ENCODE measurements at places on chromosomes 7 and 10.

DNA sequence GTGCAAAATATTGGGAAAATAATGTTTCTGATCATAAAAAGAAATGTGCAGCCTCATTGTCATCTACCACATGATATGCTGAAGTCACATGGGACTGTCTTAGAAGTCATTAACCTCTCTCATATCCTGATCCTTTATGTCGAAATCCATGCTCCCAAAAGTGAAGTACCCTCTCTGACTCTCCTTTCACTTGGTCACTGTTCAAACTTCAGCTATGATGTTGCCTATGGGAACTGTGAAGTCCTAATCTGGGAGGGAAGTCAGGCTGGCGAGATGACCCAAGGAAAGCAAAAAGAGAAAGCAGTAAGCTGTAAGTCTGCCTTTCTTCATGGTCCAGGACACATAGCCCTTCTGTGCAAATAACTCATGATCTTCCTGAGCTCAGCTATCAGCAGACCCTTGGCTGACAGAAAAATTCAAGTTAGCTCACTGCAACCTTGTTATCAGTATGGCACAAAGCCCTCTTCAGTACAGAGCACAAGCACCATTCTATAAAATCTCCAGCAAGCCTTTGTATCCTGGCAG lies 29.5 kb downstream of the WASL start:
- DNase-seq = no peak

- no peak for DNase-seq
Measured at GRCh38 chr10:83538047-83538446, 601.3 kb upstream of the GHITM start.

DNA sequence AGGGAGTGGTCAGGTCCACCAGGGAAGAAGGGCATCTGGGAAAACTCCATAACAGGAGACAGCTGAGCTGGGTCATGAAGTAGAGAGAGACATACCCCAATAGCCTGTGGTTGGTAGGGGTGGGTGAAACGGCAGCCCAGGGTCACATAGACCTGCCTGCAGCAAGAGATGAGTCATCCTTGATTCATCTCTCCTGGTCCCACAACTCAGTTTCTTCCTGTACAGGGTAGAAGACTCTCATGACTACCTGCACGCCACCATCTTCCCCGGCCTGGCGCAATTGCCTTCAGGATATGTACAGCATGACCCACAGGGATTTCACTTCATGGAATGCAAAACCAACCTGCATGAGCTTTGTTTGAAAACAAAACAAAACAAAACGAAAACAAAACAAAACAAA lies 45.1 kb upstream of the ADAM12 start:
- DNase-seq = no peak

- peak; percentile 49 for DNase-seq
Measured at GRCh38 chr10:80530251-80530650, 7.5 kb upstream of the SH2D4B start.

- DNase-seq = no peak
Measured at GRCh38 chr7:2202901-2203765, 29.6 kb downstream of the MAD1L1 start.

DNA sequence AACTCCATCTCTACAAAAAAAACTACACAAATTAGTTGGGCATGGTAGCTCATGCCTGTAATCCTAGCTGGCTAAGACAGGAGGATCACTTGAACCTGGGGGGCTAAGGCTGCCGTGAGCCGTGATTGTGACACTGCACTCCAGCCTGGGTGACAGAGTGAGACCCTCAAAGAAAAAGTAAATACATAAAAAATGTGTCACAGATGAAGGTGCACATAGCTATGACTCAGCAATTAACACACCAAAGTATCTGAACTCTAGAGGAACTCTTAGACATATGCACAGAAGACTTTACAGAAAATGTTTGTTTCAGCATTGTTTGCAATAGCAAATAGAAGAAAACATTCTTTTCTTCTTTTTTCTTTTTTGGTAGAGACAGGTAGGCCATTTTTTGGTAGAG lies 8.3 kb downstream of the C10orf62 start:
- DNase-seq = no peak

GRCh38 chr7:88012086-88012485 lies 78.0 kb downstream of the ADAM22 start:
- DNase-seq = no peak

GRCh38 chr10:113612154-113612553 lies 51.7 kb downstream of the NRAP start:
- peak; percentile 71 for DNase-seq

- no peak for DNase-seq
Measured at GRCh38 chr10:49153971-49154370, 20.1 kb upstream of the FAM170B start.

DNA sequence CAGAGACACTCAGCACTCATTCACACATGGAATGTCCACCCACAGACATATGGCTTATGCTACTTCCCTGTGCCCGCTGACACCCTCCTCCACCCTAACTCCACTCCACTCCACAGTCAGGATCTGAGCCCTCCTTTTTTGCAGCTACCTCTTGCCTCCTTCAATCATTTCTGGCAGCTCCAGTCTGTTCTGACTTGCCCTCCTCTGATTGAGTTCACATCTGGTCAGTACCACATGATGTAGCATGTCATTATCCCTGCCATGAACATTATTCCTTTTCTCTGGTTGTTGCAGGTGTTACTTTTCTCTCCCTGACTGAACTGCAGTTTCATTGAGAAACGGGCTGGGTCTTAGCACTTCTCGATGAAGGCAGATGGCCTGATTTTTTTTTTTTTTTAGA lies 130.1 kb upstream of the EGR2 start:
- DNase-seq = no peak

- DNase-seq = no peak
Measured at GRCh38 chr10:109886781-109887140, 36.5 kb downstream of the XPNPEP1 start.

DNA sequence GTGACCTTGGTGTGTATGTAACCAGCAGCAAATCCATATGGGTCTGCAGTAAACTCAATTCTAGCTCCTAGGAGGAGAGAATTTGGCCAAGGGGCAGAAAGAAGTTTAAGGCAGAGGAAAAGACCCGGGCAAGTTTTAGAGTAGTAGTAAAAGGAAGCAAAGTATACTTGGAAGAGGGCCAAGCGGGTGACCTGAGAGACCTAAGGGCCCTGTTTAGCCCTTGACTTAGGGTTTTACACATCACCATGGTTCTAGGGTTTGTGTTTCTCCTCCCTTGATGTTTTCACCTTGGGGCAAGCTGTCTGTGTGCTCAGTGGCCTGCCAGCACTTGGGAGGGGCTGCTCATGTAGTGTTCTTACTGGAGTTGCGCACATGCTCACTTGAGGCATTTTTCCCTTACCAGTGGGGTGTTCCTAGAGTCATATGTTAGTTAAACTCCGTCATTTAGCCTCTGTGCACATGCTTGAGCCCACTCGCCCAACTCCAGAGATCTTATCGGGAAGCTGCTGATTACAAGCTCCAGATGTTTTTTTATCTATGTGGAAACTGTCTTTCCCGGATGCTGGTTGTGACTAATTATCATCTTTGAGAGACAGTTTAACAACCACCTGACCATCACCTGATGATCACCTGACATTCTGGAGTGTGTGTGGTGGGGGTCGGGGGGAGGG lies 137.6 kb upstream of the PRSS1 start:
- no peak for DNase-seq

DNA sequence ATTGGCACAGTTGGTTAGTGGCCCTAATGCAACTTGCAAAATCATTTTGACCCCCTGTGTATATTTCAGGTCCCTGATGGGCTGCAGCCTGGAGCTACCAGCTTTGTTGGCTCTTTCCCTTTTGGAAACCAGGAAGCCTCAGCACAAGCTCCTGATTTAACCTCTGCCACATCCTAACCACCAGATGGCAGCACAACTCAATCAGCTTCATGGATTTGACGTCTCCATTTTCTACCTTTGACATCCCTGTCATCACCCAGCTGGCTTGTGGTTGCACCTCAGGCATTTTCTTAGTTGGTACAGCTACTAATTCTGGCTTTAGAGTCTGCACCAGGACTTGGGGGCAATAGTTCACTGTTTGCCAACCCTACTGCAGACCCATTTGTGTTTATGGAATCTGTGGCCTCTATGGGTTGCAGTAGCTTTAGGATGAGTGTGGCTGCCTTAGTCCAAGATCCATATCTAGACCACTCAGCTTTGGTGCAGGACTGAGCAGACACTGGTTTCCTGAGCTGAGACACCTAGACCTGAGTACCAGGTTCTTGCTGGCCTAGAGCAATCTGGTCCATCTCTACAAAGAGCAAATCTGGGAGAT lies 456.2 kb downstream of the REEP3 start:
- peak; percentile 28 for DNase-seq

DNA sequence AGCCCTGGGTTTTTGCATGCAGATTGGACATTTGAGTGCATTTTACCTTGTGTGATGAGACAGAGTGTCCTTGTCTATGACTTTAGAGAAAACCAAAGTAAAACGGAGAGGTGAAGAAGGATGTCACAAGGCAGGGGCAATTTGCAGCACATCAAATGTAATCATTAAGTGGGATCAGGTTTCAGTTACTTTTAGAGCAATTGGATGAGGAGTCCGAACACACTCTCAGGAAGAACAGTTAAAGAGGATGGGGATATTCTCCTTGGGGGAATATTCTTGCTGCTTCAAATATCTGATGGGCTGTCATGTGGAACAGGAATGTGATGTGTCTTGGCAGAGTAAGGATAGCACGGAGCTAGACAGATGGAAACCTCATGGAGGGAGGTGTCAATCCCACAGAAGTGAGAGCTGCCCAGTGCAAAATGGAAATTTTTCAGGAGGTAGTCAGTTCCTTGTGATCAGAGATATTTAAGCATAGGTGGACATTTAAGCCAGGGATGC lies 757 bp downstream of the RAB19 start:
- DNase-seq = no peak

DNA sequence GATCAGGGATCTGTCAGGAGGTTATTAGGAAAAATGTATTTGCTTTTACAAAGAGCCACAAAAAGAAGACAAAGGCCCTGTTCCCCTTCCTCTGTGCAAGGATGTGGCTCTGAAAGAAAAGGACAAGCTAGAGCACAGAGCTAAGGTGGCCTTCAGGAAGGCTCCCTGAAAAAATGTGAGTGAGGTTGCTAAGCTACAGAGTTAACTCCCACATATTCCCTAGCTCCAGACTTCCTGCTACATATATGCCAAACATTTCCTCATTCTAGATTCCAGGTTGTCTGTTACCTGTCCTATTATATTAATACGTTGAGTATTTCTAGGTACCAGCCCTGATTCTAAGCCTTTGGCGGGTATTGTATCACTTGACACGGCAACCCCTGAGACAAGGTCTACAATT lies 369.0 kb downstream of the PARD3 start:
- no peak for DNase-seq

DNA sequence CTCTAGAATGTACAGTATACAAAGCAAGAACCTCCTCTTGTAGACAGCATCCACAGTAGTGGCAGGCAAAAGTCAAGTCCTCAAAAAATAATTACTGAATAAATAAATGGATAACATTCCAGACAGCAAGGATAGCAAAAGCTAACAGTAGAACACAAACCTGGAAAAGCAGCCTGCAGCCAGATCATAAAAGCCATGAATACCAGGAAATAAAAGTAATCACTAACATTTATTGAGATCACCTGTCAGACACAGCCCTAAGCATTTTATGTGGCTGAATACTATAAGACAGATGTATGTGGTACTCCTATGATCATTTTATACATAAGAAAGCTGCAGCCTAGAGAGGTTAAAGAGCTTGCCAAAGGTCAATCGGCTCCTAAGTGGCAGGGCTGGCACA lies 34.0 kb downstream of the CUL2 start:
- DNase-seq = no peak

- no peak for DNase-seq
Measured at GRCh38 chr7:31020652-31021051, 31.5 kb upstream of the ADCYAP1R1 start.

DNA sequence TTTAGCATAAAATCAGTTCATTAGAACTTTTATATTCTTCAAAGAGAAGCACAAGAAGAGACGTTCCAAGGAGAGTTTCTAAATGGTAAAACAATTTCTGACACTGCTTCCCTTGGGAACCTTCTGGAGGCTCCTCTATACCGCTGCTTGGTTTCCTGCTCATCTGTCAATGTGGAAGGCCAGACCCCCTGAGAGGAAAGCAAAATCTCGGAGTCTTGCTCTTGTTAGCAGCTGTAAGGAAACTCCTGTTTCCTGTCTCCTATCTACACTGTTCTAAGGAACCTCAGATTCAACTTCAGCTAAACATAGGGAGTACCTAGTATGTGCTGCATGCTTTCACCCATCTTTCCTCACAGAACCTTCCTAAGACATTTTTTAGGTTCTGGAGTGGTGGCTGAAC lies 322.2 kb downstream of the BMPER start:
- no peak for DNase-seq

DNA sequence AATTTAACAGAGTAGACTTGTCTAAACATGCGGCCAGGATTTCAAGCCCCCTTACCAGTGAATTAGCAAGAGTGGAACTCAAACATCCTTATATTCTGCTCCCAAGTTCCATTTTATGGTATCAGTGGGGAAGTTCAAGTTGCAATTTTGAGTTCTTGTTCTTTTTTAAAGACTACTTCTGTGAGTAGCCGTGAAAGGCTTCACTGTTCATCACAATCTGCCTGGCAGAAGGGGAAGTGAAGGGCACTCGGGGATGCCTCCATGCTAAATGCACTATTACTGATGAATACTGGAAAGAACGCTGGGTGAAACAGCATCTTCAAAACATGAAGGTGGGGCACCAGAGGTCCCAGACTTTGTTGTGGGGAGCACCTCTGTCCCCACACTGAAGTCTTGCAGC lies 22.4 kb upstream of the FGL2 start:
- DNase-seq = no peak

GRCh38 chr7:73577627-73578341 lies 595 bp downstream of the TBL2 start:
- DNase-seq = peak; percentile 31

- peak; percentile 55 for DNase-seq
Measured at GRCh38 chr10:102230264-102230860, 4.3 kb downstream of the ELOVL3 start.

GRCh38 chr10:107561136-107561650 lies 396.7 kb upstream of the SORCS1 start:
- DNase-seq = no peak

DNA sequence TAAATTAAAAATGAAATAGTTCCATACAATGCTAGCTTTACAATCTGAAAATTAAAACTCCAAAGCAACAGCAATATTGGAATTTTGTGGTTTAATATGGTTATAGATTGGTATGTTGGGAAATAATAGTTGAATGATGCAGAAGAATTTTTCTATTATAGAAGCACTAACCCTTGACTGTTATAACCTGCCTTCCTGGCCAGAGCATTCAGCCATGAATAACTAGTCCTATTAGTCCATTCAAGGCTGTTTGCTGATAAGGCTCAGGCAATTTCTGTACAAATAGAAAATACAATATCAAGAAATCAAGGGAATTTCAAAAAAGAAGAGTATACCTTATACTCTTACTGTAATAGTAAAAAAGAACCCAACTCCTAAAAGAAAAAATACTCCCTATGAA lies 101.6 kb upstream of the SP4 start:
- no peak for DNase-seq

GRCh38 chr10:17801507-17801906 lies 7.6 kb upstream of the MRC1 start:
- no peak for DNase-seq

DNA sequence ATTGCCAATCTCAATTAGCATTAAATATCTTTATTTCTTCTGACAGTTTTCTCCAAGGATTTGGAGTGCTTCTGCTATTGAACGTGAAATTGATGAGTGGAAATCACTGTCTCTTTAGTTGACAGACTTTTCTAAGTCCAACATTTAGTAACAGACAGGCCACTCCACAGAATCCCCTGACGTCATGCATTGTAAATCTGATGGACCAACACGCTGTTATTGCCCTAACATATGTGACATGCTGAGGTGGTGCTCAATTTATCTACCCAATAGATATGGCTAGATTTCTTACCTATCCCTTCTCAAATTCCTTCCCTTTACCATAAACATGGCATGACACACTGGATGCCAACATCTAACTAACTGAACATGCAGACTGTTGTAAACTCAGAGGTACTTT lies 240.6 kb upstream of the DGKB start:
- no peak for DNase-seq
